ENCODE measurements at places on chromosomes 3 and 15.

DNA sequence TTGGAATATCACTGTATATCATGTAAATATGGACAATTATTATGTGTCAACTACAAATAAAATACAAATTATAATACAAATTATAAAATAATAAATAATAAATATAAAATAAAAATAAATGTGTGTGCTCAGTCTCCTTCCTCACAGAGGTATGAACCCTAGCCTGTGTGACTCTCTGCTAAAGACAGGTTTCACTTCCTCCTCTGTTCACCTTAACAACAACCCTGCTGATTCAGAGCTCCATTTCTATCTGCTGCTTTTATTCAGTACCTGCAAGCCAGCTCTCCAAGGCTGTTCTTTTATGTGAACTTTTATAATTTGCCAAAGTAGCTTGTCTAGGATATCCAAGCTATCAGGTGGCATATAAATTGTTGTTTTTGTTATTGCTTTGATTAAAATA lies 610.7 kb upstream of the GRM7 start:
- no peak for DNase-seq

GRCh38 chr3:137988982-137989381 lies 21.0 kb upstream of the CLDN18 start:
- DNase-seq = no peak

GRCh38 chr3:66154444-66154861 lies 66.3 kb upstream of the SLC25A26 start:
- no peak for DNase-seq

DNA sequence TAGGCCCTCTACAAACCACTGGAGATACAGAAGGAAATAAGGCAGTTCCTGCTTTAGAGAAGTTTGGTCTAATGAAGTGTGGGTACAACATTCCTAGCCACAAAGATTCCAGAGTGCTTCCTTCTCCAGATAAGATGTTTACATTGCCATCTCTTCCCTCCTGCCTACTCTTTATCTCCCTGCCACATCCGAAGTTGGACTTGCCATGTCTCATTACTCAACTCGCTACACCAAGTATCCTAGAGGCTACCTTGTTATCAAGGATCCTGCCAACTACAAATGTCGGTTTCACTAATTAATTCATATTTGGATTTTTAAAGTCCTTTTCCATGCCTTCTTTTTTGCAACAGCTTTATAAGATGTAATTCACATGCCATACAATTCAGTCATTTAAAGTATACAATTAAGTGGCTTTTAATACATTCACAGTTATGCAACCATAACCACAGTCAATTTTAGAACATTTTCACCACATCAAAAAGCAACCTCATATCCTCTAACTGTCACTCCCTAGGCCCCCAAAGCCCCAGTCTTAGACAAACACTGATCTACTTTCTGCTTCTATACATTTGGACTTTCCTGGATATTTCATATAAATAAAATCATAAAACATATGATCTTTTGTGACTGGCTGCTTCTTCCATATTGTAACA lies 53.7 kb upstream of the CSTA start:
- no peak for DNase-seq

DNA sequence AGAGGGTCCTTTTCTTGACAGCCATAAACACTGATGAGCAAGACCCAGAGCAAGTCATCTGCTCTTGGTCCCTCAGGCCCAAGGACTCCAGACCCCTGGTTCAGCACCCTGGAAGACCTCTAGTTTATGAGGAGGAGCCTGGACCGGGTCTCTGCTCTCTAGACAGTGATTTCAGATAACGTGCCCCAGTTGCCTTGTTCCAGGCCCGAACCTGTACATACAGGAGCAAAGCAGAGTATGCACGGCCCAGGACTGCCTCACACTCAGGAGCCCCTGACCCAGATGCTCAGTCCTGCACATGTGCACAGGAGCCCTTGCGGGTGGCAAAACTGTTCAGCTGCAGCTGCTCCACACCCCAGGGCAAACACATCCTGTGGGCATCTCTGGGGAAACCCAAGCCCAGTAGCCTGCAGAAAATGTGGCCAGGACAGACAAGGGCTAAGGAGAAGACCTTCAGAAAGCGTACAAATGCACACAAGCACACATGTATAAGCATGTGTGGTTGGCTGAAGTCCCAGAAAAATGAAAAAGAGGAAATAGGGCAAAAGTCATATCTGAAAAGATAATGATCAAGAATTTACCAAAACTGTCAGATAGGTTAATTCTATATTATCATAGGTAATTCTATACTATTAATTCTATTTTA lies 59.9 kb upstream of the CORO2B start:
- DNase-seq = no peak

- no peak for DNase-seq
Measured at GRCh38 chr3:128504533-128504915, 11.5 kb upstream of the GATA2 start.

- no peak for DNase-seq
Measured at GRCh38 chr3:102485701-102486100, 50.9 kb downstream of the ZPLD1 start.

DNA sequence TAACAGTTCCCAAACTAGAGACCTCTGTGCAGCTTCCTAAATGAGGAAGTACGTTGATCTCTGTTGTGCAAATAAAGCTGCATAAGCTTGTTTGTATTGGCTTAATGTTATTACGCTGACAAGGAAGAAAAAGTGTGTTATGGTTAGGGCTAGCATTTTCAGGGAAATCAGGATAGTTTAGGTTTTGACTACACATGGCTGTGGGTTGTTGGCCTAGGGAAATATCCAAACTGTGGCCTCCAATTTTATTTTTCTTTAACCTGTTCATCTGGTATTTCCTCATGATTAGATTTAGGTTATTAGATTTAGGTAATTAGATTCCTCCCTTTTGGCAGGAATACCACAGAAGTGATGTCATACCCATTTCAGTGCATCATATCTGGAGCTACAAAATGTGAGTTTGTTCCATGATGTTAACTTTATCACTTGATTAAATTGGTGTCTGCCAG lies 8.7 kb upstream of the MCCC1 start:
- DNase-seq = no peak
